Kidney capillary endothelial cell (primary cell): ENCODE measurements at places on chromosomes 1 and 21.
A peak's percentile ranks its signal among the peaks of the same experiment; 100 is the strongest.

GRCh38 chr1:163203561-163203960 is 845 bp upstream of the RGS5 start:
- DNase-seq = no peak

- no peak for DNase-seq
Measured at GRCh38 chr21:43312751-43313169, 114.2 kb downstream of the SIK1 start.

- no peak for DNase-seq
Measured at GRCh38 chr1:19087737-19088594, 122.1 kb downstream of the UBR4 start.

GRCh38 chr1:36178471-36179219 is 22.7 kb downstream of the MAP7D1 start:
- no peak for DNase-seq

DNA sequence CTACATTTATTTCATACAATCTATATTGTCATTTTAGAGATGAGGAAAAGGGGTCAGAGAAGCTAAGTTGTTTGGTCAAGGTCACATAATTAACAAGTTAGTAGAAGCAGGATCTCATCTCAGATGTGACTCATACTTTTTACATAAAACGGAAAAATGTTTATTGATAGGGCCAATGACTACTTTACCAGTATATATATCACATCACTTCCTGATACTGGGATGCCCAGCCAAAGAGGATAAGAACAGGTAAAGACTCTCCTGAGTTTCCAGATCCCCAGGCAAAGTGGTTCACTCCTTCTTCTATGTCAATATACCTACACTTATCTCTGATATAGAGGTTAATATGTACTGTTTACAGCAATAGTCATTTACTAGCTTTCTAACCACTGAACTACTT is 21.0 kb downstream of the YIPF1 start:
- no peak for DNase-seq

DNA sequence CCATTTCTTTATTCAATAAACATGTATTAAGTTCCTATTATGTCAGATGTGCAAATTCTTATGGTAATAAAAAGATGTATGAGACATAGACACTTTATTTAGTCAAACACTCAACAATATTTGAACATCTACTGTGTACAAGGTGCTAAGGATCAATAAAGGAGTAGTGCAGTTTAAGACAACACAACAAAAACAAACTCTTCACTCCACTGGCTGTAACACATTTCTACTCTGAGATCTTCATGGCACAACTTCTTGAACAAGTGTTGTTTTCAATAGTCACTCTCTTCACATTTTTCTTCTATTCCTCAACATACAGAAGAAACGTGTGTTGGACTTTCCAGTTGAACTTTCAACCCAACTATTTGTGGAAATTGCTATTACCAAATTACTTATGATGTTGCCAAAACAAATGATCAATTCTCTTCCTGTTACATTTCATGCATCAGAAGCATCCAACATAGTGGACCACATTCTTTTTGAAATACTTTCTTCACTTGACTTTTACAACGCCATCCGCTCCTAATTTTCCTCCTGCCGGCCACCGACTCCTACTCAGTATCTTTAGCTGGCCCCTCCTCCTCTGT is 25.4 kb downstream of the HSD3B1 start:
- no peak for DNase-seq

DNA sequence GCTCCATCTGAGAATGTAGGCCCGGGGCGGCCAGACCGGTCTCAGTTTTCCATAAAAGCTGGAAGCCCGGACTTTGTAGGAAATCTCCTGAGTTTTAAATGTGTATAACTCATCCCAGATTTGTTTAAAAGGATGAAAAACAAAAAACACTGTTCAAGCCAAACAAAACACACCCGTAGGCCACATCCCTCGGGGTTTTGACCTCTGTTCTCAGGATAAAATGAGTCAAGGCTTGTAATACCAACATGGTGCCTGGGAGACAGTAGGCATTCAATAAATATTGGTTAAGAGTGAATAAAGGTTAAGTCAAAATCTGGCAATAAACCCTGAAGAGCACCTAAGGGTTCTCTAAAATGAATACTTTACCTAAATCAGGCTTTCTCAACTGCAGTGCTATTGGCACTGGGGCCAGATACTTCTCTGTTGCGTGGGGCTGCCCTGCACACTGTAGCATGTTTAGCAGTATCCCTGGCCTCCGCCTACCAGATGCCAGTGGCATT is 55.0 kb downstream of the KAZN start:
- DNase-seq = no peak

GRCh38 chr1:94919241-94920030 is 7.5 kb downstream of the CNN3 start:
- DNase-seq = no peak

GRCh38 chr1:3981261-3981660 is 81.2 kb upstream of the C1orf174 start:
- no peak for DNase-seq

- peak; percentile 67 for DNase-seq
Measured at GRCh38 chr21:41162096-41162495, 5.9 kb upstream of the BACE2 start.

DNA sequence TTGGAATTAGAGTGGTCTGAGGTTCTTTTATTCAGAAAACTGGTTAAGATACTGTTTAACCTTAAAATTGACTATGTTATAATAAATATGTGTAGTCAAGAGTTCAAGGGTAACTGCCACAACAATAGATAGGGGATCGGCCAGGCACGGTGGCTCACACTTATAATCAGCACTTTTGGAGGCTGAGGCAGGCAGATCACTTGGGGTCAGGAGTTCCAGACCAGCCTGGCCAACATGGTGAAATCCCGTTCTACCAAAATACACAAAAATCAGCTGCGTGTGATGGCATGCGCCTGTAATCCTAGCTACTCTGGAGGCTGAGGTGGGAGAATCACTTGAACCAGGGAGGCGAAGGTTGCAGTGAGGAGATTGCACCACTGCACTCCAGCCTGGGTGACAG is 39.5 kb downstream of the PDC start:
- DNase-seq = no peak
